Nucleus accumbens (tissue), 56 donors: ENCODE measurements at places on chromosomes 1 and 21.

- DNase-seq = no peak
Measured at GRCh38 chr21:27359141-27359540, 392.3 kb upstream of the ADAMTS5 start.

- no peak for DNase-seq
Measured at GRCh38 chr1:247409869-247410544, 6.0 kb upstream of the NLRP3 start.

- DNase-seq = no peak
Measured at GRCh38 chr1:18532390-18533170, 51.9 kb downstream of the KLHDC7A start.

GRCh38 chr1:235275223-235275622, 52.8 kb downstream of the ARID4B start:
- no peak for DNase-seq

DNA sequence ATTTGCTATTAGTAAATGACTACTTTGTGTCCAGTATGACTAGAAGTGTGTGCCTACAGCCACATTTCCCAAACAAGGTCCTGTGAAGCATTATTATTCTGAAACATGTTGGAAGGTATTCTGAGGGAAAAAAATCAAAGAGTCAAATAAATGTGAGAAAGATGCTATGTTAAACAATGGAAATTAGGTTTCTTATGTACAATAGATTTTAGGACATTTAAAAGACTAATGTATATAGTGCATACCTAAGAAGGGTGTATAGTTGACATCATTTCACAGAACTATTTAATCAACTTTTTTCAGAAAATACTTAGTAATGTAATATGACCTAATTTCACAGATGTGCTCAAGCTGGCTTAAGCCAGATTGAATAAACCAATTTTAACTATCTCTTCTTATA, 582.5 kb downstream of the USP25 start:
- no peak for DNase-seq
